ENCODE measurements at places on chromosomes 2 and 18.

DNA sequence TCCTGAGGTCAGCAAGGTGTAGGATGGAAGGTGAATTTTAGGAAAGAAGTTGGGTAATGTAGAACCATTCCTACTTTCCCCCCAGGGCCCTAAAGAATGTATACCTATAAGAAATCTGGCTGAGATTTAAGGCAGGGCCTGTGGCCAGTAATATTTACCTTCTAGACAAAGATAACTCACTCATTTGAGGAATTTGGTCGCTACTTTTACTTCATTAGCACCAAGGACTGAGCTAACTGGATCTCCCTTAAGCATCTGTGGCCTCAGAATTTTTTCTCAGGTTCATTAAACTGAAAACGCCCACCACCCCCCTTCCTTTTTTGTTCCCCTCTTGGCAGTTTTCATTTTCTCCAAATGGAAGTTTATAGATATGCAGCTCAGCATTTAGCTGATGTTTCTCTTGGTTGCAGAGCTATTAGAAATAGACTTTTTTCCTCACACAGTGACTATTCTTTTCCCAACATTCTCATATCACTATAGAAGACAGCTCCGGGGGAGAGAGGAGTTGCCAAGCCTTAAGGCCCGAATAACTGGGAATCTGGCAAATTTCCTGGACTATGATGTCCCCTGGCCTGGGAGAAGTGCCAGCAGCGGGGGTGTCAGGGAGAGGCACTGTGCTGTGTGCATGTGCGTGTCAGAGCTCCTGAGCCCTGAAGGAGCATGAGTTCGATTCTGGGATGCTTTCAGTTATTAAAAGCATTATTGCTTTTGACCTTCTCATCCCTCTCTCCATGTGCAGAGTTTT lies 310.9 kb downstream of the PRKCE start:
- DNase-seq, result no peak

DNA sequence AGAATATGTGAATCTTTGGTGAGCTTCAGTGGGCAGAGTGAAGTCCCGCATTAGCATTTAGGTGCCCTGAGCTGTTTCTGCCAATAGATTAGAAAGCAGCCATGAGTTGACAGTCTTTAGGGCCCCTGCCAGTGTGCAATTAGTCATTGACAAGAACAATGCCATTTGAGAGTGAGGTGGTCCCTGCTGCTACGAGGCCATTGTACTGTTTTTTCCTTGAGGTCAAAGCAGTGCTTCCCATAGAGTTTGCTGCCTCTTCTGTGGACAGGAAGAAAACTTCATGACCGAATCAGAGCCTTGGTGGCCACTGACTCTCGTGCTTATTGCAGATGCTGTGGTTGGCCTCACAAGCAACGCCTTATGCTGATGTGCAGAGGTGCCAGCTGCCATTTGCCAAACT lies 102.7 kb downstream of the SH3BP4 start:
- DNase-seq, result no peak

- DNase-seq, result no peak
Observed at GRCh38 chr2:79200762-79201161, 41.2 kb upstream of the REG3A start.

GRCh38 chr2:54329482-54330161 lies 73.6 kb upstream of the TSPYL6 start:
- DNase-seq, result no peak

DNA sequence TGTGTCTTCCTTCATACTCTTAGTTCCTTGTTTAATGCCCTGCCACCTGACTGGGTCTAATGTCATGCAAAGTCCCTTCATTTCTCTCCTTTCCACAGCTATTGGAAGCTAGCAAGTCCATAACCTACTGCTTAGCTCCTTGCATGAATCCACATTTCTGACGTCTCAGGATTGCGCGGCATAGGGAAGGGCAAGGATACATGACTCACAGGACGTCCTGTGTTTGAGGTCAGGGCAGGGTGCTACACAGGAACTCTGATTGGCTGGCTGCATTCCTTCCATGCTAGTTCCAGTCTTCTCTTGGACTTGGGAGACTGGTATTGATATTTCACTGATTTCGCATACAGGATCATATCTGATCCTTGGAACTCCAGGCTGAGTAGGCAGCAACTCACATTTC lies 137.9 kb downstream of the CDH2 start:
- DNase-seq, result no peak

GRCh38 chr2:28566521-28567041 lies 70.7 kb downstream of the PLB1 start:
- peak; percentile 81 for DNase-seq

DNA sequence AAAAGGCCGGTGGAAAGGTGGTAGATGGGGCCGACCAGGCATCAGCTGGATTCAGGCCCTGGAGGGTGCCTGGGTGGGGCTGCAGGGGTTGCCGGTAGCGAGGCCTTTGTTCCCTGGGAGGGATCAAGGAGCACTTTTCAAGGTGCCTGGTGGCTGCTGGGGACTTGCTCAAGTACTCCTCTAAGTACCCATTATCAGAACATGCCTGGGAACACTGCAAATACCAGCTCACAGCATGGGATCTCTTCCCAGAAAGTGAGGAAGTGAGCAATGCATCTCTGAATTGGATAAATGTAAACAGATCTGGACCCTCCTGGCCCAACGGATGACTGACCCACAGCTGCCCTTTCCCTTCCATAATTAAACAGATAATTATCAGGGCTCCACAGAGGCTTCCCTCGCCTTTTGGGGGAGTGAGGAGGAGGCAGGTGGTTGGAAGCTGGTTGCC lies 210.5 kb downstream of the SH3RF3 start:
- no peak for DNase-seq

Data from stimulated activated CD8-positive, alpha-beta memory T cell treated with anti-CD3 and anti-CD28 coated beads, Interleukin-15, amount 100 ng/mL, for 1 hour (primary cell).